ENCODE measurements at places on chromosomes 4 and X.
A peak's percentile ranks its signal among the peaks of the same experiment; 100 is the strongest.

GRCh38 chrX:153595387-153595786, 3.6 kb downstream of the CCNQ start:
- DNase-seq = no peak

DNA sequence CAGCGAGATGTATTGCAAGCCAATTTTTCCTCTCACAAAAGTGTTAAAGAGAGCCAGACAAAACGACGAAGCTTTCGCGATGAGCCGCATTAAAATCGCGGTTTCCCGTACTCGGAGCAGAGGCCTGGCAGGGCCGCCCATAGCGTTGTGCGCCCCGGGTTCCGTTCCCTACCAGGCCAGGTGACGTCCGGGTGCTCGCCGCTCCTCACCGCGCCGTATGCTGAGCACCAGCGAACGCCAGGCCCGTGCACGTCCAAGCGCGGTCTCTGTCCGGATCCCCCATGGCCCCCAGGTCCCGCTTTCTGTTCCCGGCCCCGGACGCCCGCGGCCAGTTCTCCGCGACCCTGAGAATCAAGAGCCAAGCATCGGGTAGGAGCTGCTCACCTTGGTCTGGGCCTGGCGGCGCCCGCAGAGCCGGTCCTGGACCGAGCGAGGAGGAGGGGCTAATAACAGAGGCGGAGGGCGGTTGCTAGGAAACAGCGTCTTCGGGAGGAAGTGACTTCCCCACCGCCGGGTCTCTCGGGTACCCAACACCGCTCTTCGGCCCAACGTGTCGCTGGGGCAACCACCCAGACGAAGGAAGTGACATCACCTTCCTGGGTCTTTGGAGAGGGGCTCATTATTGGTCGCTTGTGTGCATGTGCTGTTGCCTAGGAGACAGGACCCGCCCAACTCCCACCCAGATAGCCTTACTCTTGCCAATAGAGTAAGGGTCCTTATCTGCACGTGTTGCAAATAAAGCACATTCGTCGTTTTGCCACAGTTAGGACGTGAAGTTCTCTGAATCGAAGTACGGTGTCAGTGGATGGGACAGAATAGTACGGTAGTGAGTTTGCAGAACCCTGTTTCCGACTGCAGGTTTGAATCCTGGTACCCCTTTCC, at the start of gene MAP9:
TSS of gene MAP9 (minus strand) at position 579 of the 882 bp plus-strand sequence. CDS start 1,115 bp downstream, outside the sequence.
- DNase-seq = peak; percentile 97

DNA sequence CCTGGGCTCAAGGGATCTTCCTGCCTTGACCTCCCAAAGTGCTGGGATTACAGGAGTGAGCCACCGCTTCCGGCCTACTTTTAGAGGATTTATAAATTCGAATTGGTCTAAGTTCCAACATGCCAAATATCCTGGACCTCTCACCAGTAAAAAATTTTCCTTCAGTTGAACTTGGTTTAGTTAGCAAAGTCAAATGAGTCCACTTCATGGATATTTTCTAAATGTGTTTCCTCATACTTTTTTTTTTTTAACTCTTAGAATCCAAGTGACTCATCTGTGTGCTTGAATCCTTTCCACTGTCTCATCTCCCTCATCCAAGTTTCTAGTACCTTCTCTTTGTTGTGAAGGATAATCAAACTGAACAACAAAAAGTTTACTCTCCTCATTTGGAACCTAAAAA, 49.7 kb downstream of the RBM47 start:
- no peak for DNase-seq

GRCh38 chr4:187603093-187604025, 392.2 kb upstream of the ZFP42 start:
- no peak for DNase-seq

DNA sequence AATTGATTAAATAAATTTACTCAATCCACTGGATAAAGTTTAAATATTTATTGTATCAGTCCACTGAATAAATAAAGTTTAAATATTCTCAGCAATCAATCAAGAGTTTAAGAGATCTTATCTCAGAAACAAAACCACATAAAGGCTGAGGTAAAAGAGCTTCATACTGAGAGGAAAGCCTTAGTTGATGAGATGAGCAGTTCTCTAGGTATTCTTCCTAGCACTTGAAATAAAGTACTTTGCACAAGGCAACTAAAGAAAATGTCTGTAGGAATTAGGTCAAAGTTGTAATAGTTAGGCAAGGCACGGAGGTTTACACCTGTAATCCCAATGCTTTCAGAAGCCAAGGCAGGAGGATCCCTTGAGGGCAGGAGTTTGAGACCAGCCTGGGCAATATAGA, 63.5 kb downstream of the UCHL1 start:
- no peak for DNase-seq

- no peak for DNase-seq
These were observed 32.7 kb upstream of the SLC25A4 start for GRCh38 chr4:185110375-185110823.

- DNase-seq = no peak
These were observed 145.0 kb downstream of the SOWAHB start for GRCh38 chr4:76752861-76753501.

- DNase-seq = peak; percentile 8
These were observed 43.7 kb downstream of the MAGEA9 start for GRCh38 chrX:149825424-149825823.

DNA sequence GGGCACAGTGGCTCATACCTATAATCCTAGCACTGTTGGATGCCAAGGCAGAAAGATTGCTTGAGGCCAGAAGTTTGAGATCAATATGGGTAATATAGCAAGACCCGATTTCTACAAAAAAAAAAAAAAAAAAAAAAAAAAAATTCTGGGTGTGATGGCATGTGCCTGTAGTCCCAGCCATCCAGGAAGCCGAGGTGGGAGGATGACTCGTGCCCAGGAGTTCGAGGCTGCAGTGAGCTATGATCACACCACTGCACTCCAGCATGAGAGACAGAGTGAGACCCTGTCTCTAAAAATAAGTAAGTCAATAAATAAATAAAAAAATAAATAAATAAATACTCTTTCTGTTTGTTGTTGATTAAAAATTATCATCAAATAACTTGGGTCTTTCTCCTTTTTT, 62.4 kb upstream of the BMPR1B start:
- DNase-seq = no peak

DNA sequence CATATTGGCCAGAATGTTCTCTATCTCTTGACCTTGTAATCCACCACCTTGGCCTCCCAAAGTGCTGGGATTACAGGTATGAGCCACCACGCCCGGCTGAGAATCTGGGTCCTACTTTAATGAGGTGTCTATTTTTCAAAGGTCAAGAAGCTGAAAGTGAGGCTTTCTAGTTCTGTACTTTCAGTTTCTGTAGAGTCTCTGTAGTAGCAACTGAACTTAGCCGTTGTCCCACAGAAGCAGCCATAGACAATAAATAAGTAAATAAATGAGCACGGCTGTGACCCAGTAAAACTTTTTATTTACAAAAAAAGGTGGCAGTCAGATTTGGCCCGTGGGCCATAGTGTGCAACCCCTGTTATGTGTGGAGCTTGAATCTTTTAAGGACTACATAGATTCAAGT, 92.0 kb downstream of the FNIP2 start:
- no peak for DNase-seq

DNA sequence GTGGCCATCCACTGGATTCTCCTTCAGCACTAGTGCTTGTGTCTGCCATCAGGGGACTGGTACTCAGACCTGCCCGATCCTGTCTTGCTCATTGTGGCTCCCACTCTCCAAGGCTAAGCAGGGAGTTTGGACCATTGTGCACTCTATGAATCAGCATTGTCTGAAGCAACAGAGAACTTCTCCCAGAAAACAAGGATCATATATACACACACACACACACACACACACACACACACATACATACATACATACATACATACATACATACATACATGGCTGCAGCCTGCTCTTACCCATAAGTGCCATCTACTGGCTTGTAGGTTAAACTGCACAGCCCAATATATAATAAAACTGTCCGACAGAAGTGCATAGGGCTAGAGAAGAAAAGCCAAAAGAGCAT, 345.3 kb upstream of the LCORL start:
- DNase-seq = peak; percentile 15

- no peak for DNase-seq
These were observed 10.6 kb upstream of the PRDX4 start for GRCh38 chrX:23656684-23657083.

GRCh38 chrX:63754860-63755579, 30.0 kb downstream of the ARHGEF9 start:
- DNase-seq = peak; percentile 87

DNA sequence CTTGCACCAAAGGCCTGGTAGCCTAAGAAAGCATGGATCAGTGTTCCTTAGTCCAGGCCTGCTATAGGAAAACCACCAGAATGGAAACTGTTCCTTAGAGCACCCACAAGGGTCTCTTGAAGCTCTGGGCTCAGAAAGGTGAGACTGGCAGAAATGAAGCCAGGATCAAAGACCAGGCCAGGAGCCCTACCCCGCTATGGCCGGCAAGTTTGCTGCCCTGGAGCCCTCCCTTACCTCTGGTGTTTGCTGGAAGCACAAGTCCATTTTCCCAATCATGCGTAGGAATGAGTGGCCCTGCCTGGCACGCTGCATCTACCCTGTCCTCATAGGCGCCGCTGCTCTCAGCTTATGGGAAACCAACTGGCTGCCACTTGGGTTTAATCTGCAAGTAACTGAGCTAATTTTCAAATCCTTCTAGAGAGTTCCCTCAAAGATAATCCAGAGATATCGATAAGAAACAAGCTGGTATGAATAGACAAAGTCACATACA, 37.4 kb downstream of the BCOR start:
- DNase-seq = no peak

DNA sequence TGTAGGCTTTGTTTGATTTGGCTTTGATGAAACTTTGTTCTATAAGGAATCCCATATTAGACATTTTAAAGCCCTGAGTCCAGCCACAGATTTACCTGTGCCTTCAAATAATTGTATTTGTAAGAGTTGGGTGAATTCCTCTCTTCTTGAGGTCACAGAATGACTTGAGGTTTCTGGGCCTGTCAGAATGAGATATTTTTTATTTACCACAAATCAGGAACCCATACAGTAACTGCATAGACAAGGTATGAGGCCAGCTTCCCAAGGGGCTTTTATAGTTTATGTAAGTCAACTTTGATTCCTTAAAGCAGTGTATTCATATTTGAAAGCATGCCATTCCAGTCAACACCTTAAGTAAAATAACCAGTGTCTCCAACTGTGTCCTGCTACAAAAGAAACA, 29.1 kb upstream of the CXCL3 start:
- DNase-seq = no peak

DNA sequence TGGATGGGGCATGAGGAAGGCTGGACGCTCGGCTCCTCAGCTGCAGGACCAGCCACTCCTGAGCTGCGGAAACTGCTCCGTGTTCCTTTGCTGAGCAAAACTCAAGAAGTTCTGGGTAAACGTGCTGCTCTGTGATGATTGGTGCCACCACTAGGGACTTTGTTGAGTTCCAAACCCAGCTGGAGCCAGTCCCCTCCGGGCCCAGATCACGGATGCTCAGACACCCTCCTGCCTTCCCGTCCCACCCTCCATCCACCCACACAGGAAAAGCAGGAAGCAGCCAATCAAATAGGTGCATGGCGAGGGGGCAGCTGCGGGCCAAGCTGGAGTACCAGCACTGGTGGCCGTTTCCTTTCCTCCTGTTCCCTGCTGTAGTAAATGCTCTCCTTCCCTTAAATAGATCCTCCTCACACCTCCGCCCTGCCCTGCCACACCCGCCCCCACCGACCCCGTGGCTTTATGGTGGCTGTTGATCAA, 68.0 kb downstream of the ADRA2C start:
- DNase-seq = no peak

DNA sequence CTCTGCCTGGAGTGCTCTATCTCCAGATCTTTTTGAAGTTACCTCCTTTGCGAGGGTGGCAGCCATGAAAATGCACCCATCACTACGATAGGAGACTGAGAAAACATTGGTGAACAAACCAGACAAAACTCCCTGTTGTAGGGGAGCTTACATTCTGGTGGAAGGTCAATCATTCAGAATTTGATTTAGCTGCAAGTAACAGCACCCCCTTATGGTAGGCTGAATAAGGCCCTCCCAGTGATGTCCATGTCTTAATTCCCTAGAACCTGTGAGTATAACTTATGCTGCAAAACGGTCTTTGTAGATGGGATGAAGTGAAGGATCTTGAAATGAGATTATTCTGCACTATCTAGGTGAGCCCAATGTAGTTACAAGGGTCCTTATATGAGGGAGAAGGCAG, 5.6 kb upstream of the TEC start:
- DNase-seq = no peak

DNA sequence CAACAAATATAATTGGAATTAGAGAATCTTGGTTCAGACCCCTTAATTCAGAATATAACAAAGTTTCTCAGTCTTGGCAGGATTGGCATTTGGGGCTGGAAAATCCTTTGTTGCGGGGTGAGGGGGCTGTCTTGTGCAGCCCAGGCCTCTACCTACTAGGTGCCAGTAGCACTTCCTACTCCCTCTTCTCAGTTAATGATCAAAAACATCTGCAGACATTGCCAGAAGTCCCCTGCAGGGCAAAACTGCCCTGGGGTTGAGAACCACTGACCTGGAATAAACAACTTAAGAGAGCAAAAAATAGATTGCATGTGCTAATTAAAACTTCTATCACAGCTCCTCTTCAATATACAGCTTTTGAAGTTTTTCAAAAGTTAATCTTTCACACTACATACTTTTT, 36.7 kb upstream of the CXorf38 start:
- DNase-seq = no peak

DNA sequence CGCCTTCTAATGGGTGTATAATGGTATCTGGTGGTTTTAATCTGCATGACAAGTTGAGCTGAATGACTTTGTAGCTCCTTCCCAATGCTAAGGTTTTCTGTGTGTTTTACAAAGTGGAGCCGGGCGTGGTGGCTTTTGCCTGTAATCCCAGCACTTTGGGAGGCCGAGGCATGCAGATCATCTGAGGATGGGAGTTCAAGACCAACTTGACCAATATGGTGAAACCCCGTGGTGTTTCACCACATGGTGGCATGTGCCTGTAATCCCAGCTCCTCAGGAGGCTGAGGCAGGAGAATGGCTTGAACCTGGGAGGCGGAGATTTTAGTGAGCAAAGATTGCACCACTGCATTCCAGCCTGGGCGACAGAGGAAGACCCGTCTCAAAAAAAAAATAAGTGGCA, 28.9 kb downstream of the ARFIP1 start:
- DNase-seq = no peak

DNA sequence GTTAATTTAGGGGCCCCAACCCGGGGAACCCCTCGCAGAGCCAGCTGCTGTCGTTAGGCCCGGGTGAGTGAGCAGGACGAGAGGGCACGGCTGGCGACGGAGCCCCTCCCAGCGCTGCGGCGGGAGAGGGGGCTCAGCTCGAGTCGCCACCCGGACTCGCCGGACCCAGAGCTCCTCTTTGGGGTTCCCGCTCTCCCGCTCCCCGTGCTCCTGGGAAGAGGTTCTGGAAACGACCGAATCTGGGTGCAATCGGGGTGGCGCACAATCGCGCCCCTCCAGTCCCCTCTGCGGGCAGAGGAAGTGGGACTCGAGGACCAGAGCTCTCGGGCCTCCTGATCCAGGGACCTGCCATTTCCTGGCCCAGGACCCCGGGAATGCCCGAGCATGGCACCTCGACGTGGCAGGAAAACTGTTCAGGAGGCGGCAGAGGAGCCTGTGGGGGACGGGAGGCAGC, 37.3 kb upstream of the ARAF start:
- DNase-seq = no peak
